ENCODE measurements at places on chromosomes 2 and 18.

DNA sequence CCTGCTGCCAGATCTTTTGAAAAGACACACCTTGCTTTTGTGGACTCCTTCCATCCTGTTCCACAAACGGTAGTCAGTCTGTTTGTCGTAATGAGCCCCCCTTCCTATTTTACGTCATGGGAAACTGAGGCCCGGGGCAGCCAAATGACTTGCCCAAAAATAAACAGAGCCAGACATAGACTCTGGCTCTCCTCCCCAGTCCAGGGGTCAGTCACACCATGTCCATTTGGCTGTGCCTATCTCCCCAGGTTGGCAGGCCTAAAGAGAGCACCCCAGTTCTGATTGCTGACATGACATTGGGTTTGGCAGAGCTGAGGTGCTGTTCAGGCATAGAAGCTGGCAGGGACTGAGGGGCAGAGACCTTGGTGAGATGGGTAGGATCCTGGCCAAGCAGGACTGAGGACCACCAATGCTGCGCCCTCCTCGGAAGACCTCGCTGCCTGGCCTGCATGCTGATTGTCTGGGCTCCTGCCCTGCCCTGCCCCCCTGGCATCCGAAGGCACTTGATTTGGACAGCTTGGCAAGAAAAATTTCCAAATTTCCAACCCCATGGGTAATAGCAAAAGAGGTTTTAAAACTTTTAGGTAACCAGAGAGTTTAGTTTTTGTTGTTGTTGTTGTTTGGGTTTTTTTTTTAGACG lies 335.4 kb downstream of the DYSF start:
- DNase-seq, result no peak

DNA sequence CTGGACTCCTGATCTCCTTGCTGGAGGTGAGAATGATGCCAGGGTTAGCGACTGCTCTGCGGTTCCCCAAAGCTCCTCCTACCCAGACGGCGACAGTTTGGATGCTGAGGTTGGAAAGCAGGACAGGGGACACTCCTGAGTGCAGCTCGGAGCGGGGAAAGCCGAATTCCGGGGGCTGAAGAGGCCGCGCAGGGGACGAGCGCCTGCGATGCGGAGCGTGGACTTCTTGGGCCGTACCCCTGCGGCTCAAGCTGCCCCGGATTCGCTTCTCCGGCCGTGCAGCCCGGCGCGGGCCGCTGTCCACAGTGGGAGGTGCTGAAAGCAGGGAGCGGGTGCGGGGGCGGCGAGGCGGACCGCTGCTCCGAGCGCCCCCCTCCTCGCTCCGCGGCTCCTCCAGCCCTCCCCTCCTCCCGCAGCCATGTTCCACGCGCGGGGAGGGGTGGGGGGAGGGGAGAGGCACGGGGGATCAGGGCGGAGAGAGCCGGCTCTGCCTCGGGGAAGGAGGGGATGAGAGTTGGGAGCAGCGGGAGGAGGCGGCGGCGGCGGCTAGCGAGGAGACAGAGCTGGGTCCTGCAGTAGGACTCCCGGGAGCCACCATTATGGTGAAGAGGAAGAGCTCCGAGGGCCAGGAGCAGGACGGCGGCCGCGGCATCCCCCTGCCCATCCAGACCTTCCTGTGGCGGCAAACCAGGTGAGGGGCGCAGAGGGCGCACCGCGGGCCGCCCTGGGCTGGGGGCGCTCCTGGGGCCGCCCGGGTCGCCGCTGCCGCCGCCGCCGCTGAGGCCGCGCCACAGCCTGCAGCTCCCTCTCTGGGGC lies at the start of gene UNC80:
UNC80 (plus strand) TSS at position 359 of the 816 bp plus-strand sequence; CDS start at position 600, 241 bp downstream.
- no peak for DNase-seq

- no peak for DNase-seq
Measured at GRCh38 chr18:26293982-26294381, 67.7 kb downstream of the TAF4B start.

DNA sequence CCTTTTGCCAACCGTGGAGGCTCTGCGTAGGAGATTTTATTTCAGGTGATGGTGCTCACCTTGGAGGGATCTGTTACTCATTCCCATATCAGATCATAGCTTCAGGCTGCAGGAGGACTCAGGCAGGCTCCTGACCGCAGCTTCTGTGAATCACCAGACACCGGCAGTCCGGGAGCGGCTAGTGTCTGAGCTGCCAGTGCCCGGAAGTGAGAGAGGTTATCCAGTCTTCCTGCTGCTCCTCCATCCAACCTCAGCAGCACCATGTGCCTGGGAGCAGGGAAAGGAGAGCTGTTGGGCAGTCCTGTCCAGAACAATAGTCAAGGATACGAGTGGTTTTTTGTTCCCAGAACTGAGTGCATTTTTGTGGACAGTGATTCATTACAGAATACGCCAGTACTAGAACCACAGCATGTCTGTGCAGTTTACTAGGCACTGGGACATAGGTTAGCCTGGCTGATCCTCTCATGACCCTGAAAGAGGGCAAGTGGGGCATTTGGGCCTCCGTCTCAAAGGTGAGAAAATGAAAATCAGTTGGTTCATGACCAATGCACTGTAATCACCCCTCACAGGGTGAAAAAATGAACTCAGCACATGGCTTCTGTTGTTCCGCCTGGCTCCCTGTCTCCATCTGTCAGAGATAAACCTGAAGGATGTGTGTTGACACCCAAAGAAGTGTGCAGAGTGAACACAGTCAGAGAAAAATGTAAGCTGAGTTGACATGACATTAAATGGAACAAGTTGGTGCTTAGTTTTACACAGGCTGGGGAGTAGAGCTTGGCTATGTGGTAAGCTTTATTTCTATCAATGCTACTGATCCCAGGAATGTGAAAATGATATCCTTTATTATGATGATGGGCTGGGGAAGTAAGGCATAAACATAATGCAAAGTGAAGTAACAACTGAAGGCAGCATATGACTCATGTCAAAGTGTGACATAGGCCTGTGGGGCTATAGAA lies 12.2 kb downstream of the FHOD3 start:
- DNase-seq, result peak; percentile 77

GRCh38 chr2:235051436-235052260 lies 99.8 kb downstream of the SH3BP4 start:
- DNase-seq, result no peak

DNA sequence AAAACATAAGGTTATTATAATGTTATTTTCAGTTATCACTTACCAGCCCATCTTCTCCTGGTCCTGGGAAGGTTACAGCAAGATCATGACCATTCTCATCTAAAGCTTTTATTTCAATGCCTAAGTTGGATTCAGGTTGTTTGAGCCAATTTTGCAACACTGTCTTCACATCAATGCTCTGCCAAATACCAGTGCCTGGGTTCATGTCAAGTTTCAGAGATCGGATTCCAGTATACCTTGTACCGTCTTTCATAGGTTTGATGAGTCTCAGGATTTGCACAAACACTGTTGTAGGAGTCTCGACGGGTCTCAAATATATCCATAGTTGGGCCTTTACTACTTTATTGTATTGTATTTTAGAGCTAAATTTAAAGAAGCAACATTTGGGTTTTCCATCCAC lies 2.5 kb downstream of the MSTN start:
- no peak for DNase-seq

DNA sequence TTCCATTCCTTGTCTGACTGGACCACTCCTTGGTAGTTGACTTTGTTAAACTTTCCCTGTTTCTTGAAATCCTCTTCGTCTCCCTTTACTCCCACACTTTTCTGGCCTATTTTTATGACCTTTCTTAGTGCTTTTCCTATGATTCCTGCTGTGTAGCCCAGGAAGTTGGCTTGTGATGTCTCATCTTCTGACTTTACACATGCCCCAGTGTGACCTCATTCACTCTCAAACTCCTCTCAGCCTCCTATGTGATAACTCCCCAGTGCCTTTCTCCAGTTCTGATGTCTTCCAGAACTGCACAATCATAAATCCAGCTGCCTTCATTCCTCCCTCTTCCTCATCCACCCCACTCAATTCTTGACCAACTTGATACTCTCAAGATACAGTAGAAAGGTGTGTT lies 407.6 kb downstream of the TGIF1 start:
- no peak for DNase-seq

DNA sequence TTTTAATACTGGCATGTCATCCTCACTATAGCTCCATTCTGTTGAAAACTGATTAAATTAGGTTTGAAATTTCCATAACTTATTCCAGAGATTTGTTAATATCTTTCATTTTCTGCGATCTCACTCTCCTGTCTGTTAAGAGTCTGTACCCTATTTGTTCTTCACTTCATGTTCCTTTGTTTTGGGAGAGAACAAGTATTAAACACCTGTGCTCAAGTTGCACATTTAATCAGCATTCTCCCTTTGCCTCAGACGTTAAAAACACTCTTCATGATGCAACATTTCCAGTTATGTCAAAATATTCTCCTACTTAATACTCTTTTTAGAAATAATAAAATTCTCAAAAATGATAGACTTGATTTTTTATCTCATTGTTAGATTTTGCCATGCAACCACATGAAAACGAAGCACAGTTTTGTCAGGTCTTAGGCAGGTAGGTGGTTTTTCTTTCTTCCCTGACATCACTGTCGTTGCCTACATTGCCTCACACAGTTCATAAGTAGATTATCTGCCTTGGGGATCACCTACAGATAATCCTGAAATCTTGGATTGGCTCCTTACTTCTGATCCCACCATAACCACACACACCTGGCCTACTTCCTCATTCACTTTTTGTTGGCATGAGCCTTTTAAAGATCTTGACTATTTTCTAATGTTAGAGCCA lies 109.9 kb downstream of the GAREM1 start:
- DNase-seq, result no peak

DNA sequence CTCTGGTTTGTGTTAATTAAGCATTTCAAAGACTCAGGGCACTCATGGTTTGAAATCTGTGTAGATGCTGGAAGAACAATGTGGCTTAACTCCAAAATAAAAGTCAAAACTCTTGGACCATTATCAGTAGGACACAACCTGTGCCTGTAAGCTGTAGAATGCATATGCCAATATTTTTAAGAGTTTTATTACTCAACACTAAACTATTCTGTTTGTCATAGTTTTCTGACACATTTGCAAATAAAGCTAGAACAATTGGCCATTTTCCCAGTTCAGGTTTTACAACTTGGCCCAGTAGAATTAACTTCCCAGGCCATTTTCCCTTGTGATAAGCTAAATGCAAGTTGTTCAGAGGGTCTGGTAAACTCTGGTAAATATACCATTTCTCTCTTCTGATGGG lies 713.1 kb downstream of the CBLN2 start:
- DNase-seq, result no peak

DNA sequence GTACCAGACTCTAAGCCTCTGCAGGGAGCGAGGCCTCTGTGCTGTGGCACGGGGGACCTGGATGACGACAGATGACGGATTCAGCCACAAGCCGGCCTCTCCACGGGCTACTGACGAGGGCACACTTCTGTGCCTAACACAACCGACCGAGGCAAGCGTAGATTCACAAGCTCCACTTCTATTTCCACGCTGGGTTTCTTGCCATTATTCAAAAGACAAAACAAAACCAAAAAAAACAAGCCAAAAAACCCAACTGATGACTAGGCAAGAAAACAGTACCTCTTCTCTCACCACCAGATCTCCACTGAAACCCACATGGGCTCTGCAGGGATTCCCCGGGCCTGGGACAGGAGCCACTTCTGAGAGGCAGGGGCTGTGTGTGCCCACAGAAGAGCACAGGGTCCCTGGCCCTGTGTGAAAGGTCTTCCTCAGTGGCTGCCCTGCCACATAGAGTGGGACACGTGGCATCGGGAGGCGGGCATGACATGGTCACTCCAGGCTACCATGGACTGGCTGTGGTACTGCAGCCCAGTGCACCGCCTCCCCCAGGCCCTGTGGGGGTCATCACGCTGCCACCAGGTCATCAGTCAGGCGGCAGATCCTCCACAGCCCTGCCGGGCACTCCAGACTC lies 254.7 kb downstream of the HDAC4 start:
- no peak for DNase-seq

DNA sequence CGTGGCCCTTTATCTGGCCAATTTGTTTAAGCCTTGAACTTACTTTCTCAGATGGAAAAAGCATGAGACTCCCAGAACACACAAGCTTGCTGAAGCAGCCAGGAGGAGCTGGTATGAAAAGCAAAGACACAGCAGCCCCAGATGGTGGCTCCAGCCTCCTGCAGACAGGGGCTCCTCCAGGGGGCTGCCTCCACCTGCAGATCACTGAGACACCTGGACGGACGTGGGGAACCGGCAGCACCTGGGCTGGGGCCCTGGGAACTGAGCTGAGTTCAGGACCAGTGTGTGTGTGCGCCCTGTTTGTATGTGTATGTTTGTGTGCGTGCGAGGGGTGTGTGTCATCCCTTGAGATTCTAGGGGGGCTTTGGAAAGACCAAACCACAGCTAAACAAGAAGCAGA lies 8.6 kb downstream of the CYS1 start:
- DNase-seq, result no peak

DNA sequence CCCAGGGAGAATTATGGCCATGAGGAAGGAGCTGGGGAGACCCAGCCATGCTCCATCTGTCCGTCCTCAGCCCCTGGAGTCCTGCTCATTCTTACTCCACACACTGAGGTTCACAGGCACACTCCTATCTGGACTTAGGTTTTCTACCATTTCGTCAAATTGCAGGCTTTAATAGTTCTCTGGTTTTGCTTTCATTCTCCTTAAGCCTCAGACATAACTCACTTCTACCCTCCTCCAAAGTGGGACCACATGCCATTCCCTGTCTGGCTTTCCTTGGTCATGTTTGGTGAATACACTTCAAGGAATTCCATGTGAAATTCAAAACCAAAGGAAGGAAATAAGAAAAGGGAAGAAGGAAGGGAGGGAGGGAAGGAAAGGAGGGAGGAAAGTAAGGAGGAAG lies 115.7 kb downstream of the CMPK2 start:
- DNase-seq, result no peak

GRCh38 chr2:230269715-230270114 lies 44.2 kb downstream of the SP140 start:
- no peak for DNase-seq

GRCh38 chr2:165825041-165825440 lies 31.0 kb upstream of the GALNT3 start:
- DNase-seq, result no peak

DNA sequence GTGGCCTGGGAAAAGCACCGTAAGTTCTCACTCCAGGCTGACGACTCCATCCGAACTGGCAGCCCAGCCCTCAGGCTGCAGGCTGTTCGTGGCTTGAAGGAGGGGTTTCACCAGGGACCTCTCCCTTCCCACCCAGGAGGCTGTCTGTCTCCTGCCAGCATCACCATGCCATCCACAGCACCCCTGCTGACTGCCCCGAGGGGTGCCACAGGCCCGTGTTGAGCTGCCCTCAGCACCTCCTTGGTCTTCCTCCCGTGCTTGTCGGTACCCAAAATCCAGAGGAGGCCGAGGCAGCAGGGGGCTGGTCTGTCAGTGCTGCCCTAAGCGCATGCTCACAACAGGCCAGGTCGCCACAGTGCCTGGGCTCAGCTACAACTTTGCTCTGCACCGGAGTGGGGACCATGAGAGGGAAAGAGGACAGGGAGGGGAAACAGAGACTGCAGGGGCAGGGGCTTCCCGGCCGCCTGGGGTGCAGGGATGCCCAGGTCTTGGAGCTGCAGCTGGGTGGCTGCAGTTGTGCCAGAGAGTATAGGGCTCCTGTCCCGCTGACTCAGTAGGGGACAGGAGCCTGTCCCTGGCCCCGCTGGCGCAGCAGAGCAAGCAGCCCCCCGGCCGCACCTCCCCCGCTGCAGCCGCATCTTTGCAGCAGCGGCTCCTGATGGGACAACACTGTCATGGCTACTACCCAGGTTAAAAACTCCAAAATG lies 963.7 kb upstream of the CRIM1 start:
- no peak for DNase-seq

GRCh38 chr18:8795586-8796325 lies 90.4 kb downstream of the MTCL1 start:
- DNase-seq, result no peak

- no peak for DNase-seq
Measured at GRCh38 chr2:66845307-66845706, 410.4 kb downstream of the MEIS1 start.

Data from Panc1 (cell line).